ENCODE measurements at places on chromosomes 6 and 20. TPM values are rescaled to one million over a fixed set of nuclear protein-coding genes. Genes with fewer than 3 reads are reported as not detected.

LY86 gene
- total RNA-seq = not detected

SLC22A2 gene
- not detected for total RNA-seq

VSTM2L gene
- total RNA-seq = not detected

LINC00237 gene
- not detected for total RNA-seq

SEMG1 gene
- not detected for total RNA-seq

Data from activated T-helper 17 cell treated with anti-CD3 and anti-CD28 coated beads, Interleukin-2, amount 50 U/mL, for 72 hours (primary cell).